Stimulated activated CD4-positive, alpha-beta T cell treated with anti-CD3 and anti-CD28 coated beads, TNF-alpha, amount 100 ng/mL, for 48 hours (primary cell): ENCODE measurements at places on chromosomes 3 and 15.

DNA sequence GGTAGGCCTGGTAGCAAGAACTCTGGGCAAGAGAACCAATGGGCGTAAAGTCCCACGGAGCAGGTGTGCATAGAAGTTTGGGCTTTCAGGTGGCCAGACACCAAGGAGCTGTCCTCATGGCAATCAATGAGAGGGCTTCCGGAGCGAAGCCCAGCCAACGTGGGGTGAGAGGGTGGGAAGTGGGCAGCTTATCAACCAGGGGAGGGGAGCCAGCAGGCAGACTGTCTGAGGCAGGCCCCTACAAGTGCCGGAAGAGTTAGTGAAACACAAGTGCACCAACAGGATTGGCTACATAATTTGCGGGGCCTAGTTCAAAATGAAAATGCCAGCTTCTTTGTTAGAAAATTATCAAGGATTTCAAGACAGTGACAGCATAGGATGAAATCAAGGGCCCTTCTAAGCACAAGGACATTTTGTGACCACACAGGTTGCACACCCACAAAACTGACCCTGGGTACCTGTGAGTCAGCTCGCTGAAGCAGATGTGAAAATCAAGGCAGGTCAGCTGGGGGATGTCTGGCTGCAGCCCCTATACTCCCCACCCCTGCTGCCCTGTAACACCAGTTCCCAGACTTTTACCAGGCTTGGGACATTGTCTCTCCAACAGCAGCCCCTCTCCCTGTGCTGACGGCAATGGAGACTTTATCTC, 102.1 kb upstream of the ETV5 start:
- no peak for DNase-seq

- no peak for DNase-seq
These were observed 658 bp downstream of the EOGT start for GRCh38 chr3:69012800-69013252.

DNA sequence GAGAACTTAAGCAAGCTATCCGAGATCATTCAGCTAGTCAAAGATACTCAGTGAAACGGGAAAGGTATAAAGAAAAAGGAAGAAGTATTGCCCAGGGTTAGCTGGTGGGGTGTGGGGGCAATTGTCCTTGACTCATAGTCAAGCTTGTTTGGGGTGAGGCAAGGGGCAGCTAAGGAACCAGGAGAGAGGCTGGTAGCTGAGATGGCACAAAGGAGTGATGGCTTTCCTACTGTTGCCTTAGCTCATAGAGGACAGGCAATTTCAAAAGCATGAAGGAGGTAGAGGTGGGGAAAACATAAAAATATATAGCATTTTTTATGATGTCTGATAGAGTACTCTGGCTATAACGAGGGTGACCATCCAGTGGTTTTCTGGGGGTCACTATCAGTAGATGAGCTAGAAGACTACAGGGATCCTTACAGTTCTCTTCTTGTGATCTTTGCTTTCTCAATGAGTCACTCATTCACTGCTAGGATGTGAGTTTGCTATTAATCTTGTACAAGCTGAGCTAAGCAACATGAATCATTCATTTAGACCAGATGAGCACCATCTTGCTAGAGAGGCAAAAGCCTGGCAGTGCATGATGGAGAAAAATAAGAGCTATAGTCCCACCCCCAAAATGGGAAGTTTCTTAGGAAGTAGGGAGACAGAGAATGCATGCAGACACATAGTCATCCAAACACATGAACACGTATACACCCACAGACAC, 207.1 kb upstream of the PFN2 start:
- DNase-seq, result no peak

GRCh38 chr3:69567023-69567709, 172.1 kb upstream of the MITF start:
- DNase-seq, result no peak
